GM12891 (cell line): ENCODE measurements at places on chromosomes 5 and 9.

GRCh38 chr5:133742431-133742988, 130.2 kb upstream of the FSTL4 start:
- DNase-seq, result no peak

DNA sequence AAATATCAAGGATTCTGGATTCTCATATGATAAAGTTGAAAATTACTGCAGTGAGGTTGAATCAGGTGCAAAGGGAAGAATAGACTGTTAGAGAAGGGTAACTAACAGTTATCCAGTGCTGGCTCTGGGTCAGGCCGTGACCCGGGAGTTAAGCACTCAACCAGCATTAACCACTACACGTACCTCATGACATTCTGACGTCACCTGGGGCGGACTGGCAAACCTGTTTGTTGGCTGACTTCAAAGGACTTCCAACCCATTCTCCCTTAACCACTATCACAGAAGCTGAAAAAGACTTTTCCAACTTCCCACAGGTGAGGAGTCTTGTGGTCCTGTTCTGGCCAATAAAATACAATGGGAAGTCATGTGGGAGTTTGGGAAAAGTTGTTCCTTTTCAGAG, 268.9 kb downstream of the ENC1 start:
- DNase-seq, result no peak

DNA sequence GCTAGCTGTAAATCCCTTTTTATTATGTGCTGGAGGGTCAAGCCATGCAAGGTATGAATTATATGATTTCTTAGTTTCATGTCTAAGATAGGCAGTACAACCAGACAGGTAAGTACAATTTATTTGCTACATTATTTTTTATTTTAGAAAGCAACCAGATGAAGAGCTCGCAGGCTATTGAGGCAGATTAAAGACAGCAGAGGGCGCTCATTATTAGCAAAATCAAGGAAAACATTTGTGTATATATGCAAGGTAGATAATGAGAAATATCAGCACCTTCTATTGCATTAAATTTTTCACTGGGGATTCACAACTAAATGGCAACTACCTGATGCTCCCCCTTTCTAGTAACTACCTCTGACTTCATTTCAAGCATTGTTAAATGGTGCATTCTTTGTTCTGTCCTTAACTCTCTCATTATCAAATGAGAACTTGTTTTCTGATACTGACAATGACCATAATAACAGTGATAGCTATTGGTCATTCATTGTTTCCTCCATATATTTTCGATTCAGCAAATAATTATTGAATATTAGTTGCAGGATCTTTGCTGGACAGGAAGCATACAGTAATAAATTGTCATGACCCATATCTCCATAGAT, 8.6 kb downstream of the SCGB3A2 start:
- DNase-seq, result no peak

GRCh38 chr9:81844131-81844567, 84.1 kb upstream of the SPATA31D4 start:
- no peak for DNase-seq

DNA sequence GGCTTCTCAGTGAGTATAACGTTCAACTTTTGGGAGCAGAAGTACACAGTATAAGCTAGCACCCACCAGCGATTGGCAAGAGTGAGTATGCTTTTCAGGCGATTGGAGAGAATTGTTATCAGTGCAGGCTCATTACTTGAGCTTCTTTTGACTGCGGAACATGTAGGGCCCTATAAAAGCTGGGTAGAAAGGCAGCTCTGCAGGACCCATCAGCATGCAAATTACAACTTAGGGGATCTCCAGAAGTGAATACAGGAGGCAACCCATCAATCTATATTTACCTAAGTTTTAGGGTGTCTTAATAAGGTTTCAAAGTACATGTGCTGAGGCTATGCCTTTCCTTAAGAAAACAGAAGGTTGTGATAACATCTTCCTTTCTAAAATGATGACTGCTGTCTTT, 225.0 kb downstream of the MLLT3 start:
- DNase-seq, result no peak

DNA sequence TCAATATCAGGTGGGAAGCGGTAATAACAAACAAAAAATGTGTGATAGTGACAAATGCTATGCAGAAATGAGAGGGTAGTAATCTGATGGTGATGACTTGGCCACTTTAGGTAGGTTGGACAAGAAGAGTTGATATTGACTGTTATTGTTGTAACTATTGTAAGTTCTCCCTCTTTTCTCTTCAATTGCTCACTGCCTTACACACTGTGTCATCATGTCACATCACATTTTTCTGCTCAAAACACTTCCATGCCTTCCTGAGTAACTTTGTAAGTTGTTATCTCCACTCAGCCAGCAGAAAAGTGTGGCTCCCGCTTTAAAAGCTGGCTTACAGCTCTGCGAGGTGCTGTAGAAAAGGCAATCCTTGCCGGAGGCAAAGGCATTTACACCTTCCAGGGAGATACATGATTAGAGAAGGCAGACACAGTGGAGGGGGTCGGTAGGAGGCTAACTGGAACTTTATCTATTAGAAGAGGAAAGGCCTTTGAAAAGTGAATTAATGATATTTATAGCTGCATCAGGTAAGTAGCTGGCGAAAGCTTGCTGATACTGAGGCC, 85.2 kb upstream of the CLINT1 start:
- DNase-seq, result no peak

- DNase-seq, result no peak
Measured at GRCh38 chr5:15070907-15071306, 199.3 kb upstream of the ANKH start.

- no peak for DNase-seq
Measured at GRCh38 chr9:136728548-136729123, 14.1 kb downstream of the LCN10 start.

- no peak for DNase-seq
Measured at GRCh38 chr5:72226950-72227349, 93.1 kb downstream of the MRPS27 start.

DNA sequence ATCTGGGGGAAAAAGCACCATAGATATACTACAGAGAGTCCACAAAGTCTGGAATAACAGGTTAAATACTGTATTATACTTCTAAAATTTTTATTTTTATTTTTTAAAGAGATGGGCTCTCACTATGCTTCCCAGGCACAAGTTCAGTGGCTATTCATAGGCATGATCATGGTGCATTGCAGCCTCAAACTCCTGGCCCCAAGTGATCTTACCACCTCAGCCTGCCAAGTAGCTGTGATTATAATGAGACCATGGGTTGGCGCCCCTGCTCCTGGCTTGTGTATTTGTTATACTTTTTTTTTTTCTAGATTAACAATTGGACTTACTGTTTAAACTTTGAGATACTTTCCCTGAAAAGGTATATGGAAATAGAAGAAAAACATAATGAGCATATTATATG, 25.9 kb downstream of the ERBIN start:
- no peak for DNase-seq

DNA sequence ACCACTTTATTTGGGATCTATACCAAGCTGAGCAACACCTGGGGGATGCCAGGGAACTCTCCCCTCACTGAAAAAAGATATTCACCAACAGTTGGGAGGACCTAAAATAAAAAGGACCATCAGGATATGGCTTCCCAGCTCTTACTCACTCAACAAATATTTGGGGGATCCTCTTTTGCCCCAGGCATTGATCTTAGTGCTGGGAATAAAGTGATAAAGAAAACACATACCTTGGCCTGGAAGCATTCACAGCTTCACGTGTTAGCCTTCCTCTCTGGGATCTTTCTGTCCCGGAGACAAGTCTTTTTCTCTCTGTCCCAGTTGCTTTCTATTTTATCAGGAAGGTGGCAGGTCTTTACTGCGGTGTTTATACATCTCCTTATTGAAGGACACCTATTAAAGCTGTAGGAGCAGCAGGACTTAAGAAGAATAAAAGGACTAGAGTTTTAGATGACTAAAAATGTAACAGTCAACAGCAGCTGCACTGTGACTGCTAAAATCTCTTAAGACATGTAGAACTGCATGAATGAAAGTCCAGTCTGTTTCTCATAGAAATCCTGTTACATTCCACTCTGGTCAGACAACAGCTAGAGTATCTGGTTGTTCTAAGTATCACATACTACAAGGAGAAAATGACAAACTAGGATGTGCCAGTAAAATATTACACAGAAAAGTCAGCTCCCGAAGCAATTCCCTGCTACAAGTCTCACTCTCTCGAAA, 90.0 kb upstream of the ITGA2 start:
- no peak for DNase-seq
